ENCODE measurements at places on chromosomes 1 and 21.

DNA sequence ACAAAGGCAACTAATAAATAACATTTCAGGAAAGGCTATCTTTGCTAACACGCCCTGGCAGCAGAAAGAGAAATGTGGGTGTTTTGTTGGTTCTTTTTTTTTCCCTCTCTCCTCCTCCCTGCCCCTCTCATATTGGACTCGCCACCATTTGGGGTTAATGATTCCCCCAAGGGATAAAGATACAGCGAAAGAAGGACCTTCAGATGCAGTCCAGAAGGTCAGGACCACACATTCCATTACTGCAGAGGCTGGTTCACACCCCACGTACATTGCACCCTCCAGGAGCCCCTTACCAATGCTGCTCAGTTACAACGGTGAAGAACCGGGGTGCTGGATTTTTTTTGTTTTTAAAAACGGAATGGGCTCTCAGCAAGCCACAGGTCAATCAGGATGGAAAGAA, 156.9 kb upstream of the TIAM1 start:
- no peak for DNase-seq

DNA sequence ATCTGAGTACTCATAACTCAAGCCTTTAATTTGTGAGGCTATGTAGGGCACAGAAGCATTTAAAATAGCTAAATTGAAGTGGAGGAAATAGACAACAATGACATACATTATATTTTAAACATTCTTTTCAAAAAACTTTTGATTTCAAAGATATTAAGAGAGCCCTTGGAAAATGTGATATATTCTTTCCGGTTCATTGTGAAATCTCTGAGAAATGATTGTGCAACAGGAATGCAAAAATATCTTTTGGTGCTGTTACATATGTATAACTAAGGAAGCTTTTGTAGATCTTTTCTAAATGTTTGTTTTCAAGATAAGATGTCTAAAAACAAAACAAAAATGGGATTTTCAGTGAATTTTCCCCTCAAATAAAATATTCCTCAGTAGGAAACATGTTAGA, 185.2 kb downstream of the LEPR start:
- DNase-seq, result peak; percentile 11

- DNase-seq, result no peak
These were observed 15.4 kb downstream of the FAM76A start for GRCh38 chr1:27741121-27741520.

DNA sequence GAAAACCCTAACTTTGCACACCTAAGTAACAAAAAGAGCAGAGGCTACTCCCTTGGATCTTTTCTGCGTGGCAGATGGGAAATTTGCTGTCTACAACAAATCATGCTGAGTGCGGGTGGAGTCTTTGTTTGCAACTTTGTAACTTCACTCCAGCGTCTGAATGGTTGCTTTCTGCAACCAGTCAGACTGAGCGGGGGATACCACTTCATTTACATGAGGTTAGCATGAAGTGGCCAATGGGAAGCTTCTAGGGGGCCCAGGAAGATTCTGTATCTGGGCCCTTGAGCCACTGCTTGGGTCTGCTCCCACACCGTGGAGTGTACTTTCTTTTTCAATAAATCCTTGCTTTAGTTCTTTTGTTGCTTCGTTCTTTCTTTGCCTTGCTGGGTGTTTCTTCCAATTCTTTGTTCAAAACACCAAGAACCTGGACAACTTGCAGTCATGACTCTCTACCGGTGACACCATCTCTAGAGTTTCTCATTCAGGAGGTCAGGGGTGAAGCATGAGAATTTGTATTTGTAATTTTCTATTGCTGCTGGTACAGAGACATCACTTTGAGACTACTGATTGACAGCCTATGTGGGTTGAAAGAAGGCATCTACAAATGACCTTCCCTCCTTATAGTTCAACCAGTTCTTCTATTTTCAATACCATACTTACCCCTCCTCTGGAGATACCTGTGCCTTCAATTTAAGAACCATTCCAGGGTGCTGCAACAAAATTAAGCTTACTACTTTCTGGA, 55.8 kb upstream of the RC3H1 start:
- DNase-seq, result no peak

DNA sequence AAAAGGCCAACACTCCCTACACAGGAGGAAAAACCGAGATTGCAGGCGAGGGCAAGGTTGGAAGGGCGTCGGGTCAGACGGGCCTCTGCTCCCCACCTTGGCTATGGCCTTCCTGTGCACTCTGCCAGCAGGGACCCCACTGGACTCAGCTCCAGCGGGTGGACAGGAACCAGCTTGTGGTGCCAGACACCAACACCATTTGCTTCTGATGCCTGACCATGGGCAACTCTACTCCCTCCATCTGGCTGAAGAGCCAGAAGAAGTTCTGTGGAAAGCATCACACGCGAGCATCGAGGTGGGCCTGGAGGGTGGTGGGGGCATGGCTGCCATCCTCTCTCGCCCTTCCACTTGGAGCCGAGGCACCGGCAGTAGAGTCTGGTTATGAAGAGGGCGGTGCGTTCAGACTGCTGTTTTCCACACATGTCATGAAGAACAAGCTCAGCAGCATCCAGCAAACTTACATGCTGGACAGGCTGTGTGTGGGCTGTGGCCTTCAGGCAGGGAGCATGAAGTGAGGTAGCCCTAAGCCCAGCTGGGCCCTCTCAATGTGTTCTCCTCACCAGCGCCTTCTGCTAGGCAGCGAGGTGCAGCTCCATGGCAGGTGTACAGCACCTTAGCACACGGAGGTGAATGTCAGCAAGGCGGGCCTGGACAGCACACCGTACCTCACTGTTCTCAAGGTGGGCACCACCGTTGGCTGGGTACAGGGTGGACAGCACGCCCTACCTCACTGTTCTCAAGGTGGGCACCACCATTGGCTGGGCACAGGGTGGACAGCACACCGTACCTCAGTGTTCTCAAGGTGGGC, 15.6 kb upstream of the ZNF669 start:
- DNase-seq, result no peak

DNA sequence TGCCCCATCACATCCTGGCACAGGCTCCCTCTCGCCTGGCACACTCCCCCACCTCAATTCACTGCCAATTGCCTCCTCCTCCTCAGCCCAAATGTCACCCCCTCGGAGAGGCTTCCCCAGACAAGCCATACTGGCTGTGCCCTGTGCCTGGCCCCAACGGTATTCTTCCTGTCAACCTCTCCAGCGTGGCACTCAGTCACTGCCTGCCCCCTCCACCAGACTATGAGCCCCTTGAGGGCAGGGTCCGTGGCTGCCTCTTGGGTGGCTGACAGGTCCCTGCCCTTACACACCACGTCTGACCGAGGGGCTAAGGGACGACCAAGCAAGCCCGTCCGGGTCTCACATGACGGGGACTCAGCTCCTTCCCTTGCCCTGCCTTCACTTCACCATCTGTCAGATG, 74.9 kb downstream of the MRPL37 start:
- no peak for DNase-seq

DNA sequence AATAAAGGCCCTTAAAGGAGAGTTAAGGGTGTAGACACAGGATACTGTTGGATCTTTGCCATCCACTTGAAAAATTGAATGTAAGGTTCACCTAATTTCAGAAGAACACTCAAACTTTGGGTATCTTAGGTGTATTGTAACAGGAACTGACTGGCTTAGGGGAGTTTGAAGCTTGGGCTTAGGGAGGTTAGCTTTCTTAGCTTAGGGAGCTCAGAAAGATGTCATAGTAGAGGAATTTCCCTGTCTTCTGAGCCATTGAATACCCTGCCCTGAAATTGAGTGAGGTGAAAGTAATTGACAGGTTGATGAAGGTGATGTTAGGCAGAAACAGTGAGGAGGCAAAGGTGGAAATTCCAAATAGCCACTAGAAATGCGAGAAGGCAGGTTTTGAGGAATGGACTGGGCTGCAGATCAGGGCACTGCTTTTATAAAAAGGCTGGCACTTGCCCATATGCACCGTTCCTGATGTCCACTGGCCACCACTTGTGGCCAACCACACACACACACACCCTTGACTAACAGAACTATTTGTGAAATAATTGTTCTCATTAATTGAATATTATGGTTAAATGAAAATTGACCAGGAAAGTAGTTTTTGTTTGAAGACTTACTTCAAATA, 16.5 kb downstream of the BACH1 start:
- DNase-seq, result no peak

DNA sequence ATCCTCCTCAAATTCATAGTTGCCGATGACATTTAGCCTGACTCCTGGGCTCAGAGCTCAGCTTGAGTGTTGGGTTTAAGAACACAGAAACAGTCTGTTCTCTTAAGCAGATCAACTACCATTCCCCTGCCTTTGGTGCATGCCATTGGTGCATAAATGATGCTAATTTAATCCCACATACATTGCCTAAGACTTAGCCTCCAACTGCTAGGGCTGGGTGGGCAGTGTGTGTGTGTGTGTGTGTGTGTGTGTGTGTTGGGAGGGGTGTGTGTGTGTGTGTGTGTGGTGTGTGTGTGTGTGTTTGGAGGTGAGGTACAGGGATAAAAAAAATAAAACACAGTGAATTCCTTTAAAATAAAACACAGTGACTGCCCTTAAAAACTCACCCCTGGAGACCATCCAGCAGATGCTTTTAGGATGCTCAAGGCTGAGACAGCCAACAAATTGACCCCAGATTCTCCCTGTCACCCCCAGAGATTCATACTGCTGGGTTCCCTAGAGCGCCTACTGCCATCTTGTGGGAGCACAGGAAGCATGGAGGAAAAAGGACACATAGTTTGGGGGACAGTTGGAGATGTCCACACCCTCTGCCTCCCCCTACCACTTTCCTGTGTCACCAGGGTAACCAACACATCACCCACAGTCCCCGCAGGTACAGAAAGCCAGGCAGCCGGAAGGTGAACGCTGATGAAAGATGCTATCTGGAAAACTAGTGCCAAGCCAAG, 30.6 kb downstream of the KLHDC7A start:
- no peak for DNase-seq

DNA sequence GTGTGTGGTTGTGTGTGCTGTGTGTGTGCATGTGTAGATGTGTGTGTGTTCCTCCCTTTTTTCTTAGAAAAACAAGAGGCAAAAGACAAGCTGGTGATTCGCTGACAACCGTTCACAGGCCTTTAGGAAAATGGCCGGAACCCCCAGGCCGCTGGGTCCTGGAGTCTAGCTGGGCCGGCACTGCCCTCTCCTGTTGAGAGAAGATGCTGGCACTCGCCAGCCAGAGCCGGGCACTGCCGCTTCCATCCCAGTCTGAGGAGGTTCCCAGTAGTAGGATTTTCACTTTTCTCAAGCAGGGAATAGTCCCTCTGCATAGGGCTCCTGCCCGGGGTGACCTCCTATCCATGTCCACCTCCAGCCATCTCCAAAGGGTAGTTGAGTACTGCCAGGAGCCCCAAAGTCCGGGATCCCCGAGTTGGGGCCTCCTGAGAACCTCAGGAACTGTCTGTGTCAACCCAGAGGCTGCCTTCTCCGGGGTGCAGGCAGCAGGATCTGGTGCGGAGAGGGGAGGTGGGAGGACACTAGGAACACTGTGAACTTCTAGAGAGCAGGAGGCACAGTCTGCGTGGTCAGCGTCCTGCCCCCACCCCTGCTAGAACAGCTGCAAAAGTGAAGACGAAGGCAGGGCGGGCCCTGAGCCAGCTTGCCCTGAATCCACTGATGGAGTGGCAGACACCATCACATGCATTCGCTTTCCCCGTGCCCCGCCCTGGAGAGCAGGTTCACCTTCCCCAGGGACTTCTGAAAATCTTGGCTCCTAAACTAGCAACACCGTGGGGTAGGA, 44.1 kb upstream of the ARHGEF16 start:
- DNase-seq, result peak; percentile 12

DNA sequence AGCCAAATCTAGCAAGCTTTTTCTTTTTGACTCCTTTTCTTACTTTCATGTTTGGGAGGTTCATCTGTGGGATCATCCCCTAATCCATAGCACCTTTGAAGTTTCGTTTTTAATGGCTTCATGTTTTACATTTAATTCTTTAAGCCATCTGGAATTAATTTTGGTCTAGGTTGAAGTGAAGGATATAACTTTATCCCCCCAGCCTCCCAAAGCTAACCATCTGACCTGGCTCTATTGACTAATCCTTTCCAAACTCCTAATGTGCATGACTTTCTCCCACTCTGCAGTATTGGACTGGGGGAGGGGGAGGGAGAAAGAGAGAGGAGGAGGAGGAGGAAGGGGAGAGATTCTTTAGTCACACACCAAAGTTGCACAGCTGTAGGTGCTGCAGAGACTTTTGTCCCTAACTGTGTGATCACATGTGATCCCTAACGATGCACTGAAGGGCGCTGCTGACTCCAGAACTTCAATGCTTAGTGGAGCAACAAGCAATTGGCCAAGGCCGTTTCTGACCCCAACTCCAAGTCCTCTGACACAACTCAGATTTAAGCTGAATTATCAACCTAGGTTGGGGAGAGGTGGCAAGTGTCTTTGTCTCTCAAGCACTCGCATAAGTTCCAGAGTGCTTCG, 191.6 kb downstream of the HUNK start:
- no peak for DNase-seq

DNA sequence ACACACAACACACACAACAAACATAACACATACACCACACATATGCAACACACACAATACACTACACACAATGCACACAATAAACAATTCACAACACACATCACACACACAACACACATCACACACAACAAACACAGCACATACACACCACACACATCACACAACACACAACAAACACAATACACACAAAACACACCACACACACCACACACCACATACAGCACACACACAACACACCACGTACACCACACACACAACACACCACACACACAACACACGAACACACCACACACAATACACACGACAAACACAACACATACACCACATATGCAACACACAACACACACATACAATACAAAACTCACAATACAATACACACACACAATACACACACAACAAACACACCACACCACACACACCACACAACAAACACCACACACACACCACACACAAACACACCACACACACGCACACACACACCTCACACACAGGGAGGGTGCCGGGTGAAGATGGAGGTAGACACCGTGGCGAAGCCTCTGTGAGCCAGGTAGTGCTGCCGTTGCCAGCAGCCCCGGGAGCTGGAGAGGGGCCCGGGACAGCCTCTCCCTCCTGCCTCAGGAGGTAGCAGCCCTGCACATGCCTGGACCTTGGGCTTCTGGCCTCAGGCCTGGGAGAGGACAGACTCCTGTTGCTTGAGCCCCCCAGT, 30.4 kb upstream of the C1orf174 start:
- DNase-seq, result no peak

- DNase-seq, result no peak
These were observed 72.2 kb downstream of the SNX7 start for GRCh38 chr1:98733782-98734112.

DNA sequence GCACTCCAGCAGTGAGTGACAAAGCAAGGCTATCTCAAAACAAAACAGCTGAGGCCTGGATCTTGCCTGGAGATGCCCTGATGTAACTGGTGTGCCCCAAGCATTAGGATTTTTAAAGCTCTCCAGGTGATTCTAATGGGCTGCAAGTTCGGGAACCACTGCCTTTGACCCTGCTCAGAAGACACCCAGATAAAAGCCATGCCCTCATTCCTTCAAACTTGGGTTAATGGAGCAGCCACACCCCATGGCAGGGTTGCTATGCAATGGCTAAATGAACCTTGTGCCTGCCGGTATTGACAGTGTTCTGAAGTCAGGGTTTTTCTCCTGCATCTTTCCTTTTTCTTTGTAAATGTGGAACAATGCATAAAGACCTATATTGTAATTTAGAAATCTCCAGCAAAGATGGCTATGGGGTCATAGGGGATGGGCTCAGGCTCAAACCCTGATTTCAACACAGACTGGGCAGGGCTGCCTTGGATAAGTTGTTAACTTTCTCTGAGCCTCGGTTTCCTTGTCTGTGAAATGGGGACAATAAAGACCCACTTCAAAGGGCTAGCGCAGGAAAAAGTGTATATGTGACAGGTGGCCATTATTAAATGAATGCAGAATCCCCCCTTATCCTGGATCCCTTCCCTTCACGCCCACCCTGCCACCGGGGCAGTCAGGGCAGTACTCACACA, 453 bp downstream of the TFF3 start:
- no peak for DNase-seq

GRCh38 chr1:223792046-223792445, 53.7 kb downstream of the TP53BP2 start:
- DNase-seq, result no peak

Measured in hematopoietic multipotent progenitor cell treated with erythropoietin and hydrocortisone succinate and interleukin-3 and kit ligand, for 6 days (in vitro differentiated cells).